ENCODE measurements at places on chromosomes 4 and X. TPM values are rescaled to one million over a fixed set of nuclear protein-coding genes. Genes with fewer than 3 reads are reported as not detected.

DNA sequence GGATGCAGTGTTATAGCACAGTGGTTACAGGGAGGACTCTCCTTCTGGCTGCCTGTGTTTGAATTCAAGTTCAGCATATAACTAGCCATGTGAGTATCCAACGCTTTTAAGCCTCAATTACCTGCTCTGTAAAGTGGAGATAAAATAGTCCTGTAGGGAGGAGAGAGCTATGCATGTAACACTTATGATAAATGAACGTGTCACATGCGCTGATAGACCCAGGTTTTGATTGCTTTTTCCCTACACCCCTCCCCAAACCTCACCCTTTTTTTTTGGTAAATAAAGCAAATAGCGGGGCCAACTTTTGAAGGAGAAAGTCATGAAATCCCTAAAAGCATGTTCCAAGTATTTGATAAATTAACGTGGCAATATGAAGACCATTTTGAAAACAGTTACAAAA is 20.4 kb upstream of the AMELX start:
- no peak for DNase-seq

GRCh38 chr4:77800483-77801259 is 18.5 kb downstream of the CNOT6L start:
- DNase-seq = no peak

- no peak for DNase-seq
These were observed 160.4 kb downstream of the GATB start for GRCh38 chr4:151600432-151600831.

DNA sequence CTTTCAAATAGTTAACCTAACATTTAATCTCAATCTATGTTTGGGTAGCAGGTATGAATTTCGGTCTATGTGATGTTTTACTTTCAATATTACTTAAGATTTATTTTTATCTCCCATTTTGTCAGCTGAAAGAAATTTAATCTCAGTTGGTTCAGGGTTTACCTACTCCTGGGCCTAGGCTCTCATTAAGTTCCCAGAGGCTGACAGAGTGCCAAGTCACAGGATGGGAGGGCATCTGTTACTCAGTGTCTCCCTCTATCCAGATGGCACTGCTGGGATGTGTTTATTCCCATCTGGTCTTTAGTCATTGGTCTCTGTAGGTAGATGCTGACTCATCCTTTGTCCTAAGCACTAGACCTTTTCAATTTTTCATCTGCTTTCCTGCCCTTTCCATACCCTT is 129.4 kb upstream of the ARSJ start:
- DNase-seq = no peak

GRCh38 chr4:54446581-54446980 is 211.2 kb upstream of the KIT start:
- DNase-seq = no peak

- no peak for DNase-seq
These were observed 245.8 kb downstream of the ADAMTS3 start for GRCh38 chr4:72323227-72323626.

DNA sequence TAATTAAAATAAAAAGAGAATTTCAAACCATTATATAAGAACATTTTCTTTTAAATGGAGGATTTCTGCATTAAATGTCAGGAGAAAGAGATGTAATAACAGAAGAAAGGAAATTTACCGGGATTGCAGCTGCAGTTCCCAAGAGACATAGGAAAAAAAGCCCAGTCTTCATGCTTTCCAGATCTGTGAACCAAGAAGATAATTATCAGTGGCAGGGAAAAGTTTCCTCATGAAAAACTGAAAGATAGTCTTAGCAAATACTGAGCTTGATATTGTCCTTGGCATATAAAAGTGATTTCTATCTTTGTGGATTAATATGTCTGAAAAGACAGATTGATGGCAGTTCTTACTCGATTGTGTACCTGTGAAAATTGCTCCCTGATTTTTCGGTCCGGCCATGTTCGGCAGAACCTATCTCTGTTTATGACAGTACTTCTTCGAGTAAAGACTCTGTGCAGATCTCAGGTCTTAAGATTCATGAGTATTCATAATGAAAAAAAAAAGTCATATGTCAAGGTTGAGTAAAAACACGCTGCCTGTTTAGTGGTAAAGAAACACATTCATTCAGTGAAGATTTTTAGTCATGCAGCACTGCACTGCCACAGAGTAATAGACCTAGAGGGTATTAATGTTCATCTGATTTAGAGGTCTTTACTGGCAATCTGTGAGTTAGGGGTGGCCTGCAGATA is 29.6 kb downstream of the SPARCL1 start:
- no peak for DNase-seq

- peak; percentile 6 for DNase-seq
These were observed 1.5 kb downstream of the USP38 start for GRCh38 chr4:143186212-143186611.

- DNase-seq = no peak
These were observed 7.7 kb downstream of the GAK start for GRCh38 chr4:924107-925096.

GRCh38 chrX:34884817-34885216 is 57.8 kb upstream of the FAM47B start:
- peak; percentile 4 for DNase-seq

- no peak for DNase-seq
These were observed 11.4 kb downstream of the ANK2 start for GRCh38 chr4:113060853-113061252.

GRCh38 chr4:149707862-149708261 is 107.8 kb downstream of the IQCM start:
- DNase-seq = no peak

DNA sequence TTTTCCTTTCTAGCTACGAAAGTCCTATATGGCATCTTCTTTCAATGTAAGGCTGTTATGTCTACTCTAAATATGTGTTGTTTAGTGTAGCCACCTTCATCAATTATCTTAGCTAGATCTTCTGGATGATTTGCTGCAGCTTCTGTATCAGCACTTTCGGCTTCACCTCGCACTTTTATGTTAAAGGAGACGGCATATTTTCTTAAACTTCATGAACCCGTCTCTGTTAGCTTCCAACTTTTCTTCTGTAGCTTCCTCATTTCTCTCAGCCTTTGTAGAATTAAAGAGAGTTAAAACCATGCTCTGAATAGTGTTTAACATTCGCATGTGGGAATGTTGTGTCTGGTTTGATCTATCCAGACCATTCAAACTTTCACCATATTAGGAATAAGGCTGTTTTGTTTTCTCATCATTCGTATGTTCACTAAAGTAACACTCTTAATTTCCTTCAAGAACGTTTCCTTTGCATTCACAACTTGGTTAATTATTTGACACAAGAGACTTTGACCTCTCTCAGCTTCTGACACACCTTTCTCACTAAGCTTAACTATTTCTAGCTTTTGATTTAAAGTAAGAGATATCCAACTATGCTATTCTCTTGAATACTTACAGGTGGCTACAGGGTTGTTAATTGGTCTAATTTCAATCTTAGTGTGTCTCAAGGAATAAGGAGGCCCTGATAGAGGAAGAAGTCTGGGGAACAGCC is 476.8 kb downstream of the GABRG1 start:
- DNase-seq = peak; percentile 90

- no peak for DNase-seq
These were observed 33.1 kb upstream of the USP51 start for GRCh38 chrX:55522596-55523276.

GRCh38 chrX:48083212-48083611 is 11.8 kb upstream of the ZNF630 start:
- peak; percentile 24 for DNase-seq

- DNase-seq = no peak
These were observed 18.1 kb upstream of the EXOC1L start for GRCh38 chr4:55801498-55801897.

GRCh38 chr4:100913685-100914084 is 395.9 kb upstream of the EMCN start:
- no peak for DNase-seq

- no peak for DNase-seq
These were observed 30.3 kb downstream of the XG start for GRCh38 chrX:2782171-2782570.

- DNase-seq = no peak
These were observed 253.3 kb downstream of the NAP1L3 start for GRCh38 chrX:93420090-93420489.

DNA sequence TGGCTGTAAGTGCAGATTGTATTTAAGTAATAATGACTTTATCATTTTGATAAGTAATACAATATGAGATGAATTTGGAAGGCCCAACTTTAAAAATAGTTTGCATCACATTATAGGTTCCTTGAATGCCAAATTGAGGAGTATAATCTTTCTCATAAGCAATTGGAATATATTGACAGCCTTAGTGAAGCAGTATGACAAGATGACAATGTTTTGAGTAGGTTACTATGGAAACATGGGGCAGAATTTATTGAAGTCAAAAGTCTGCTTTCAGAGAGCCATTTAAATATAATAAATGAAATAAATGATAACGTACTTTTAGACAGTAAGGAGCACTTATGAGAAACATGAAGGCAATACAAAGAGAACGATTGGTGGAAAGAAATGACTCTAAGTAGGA is 776.4 kb downstream of the TECRL start:
- DNase-seq = no peak

- no peak for DNase-seq
These were observed 84.7 kb downstream of the SH3BGRL start for GRCh38 chrX:81286608-81287007.

DNA sequence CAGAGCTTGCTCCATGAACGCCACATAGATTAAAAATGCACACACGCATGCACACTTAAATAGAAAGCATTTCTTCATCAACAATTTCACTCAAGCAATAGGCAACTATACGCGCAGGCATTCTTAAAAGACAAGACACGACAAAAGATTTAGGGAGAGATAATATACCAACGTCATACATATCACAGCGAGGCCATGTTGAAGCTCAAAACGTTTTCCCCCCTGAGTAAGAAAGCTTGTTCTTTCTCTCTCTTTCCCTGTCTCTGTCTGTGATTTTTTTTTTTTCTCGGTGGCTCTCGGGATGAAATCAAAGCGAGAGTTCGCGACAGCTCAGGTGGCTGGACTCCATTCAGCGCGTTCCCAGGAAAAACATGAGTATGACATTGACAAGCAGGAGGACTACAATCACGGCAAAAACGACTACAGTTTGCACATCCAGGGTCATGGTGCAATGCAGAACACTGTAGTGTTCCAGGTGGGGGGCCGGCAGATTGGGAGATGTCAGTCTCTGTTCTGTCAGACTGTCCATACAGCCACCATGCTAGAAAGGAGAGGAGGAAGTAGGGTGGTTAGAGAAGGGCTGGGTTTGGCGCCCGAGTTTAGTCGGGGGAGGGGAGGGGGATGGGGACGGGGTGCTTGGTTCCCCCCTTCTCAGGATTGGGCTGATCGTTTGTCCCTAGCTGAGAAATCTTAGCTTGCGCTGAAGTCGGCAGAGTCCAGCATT is 30.7 kb downstream of the ARHGEF9 start:
- no peak for DNase-seq

- DNase-seq = no peak
These were observed 67.5 kb downstream of the PRR32 start for GRCh38 chrX:126886997-126887396.

DNA sequence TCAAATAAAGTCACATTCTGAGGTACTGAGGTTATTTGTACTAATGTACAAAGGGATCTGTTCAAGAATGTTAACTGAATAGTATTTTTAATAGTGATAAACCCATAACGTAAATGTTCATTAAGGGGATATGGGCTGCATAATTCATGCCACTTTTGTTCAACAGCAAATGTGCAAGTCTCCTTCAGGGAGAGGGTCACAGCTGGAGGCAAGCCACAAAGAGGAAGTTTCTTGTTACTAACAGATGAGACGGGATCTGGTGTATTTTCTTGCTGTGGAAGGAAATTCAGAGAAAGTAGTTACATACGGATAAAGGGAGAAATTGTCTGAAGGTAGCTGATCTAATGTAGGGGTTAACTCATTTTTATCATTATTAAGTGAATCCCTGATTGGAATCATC is 10.0 kb downstream of the ZFP42 start:
- DNase-seq = no peak

- no peak for DNase-seq
These were observed 58.8 kb upstream of the IGFBP7 start for GRCh38 chr4:57168982-57169381.

DNA sequence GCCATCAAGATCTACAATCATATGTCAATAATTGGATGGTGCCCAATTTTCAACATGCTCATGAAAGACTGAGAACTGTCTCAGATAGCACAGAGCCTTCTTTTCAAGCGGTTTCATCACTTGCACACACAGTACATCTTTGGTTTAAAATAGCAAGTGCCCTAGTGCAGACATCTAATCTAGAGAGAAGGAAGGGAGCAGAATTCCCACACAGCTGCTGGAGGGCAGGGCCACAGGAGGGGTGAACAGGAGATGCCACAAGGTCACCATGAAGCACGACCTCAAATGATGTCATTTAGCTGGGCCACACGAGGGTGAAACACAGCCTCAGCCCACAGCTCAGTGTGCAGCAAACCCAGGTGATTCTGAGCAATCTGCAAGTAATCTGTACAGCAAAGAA is 24.3 kb downstream of the LEF1 start:
- DNase-seq = no peak

DNA sequence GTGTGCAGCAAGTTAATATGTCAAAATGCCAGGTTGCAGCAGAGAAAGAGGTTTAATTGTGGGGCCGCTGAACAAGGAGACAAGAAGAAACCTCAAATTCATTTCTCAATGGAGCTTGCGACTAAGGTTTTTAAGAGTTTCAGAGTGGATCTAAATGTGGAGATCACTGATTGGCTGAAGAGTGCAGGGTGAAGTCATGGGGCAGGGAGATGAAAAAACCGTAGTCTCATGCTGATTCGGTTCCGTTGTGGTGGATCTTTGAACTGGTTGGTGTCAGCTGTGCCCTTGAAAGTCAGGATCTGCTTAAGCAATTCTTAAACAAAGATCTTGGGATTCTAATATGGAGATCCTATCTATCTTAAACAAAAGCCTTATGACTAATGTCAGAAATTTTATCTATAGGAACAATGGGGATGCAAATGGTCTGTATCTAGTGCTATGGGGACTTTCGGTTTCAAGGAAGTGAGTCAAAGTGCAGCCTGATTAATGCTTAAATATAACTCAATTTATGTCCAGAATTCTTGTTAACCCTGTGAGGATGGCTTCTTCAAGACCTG is 173.9 kb upstream of the CENPE start:
- DNase-seq = no peak

DNA sequence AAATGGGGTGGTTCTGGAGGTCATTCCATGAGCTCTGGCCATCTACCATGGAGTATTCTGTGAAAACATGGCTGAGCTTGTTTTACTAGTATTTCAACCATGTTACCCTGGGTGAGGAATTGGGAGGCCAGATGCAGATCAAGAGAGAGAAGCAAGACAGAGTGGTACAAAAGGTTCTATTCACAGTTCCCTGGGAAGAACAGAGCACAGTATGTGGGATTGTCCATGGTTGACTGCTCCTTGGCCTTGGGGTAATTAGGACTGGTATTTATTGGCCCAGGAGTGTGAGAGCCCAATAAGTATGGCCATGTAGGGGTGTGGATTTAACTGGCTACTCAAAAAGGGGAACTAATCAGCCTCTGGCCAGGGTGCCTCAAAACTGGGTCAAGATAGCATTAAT is 239.7 kb upstream of the GATB start:
- DNase-seq = no peak

Gene BEND2
- not detected for polyA plus RNA-seq

Gene ARHGAP36
- polyA plus RNA-seq = 0.70 TPM

Gene NDUFA1
- polyA plus RNA-seq = 109 TPM

Gene ESX1
- not detected for polyA plus RNA-seq

Gene WAS
- polyA plus RNA-seq = 6.3 TPM

Gene PDHA2
- not detected for polyA plus RNA-seq

Gene ITIH6
- 0.04 TPM for polyA plus RNA-seq

Gene TECRL
- polyA plus RNA-seq = 0.16 TPM

Gene CLNK
- polyA plus RNA-seq = 0.52 TPM

Gene SPATA4
- polyA plus RNA-seq = 0.09 TPM

Gene HS3ST1
- 1.4 TPM for polyA plus RNA-seq

Gene SLC9B1
- polyA plus RNA-seq = 1.0 TPM

Gene PRSS12
- polyA plus RNA-seq = 2.3 TPM

Data from large intestine (tissue), 12 donors.